ENCODE measurements at places on chromosomes 12 and 14.

- DNase-seq: no peak
Measured at GRCh38 chr14:32421781-32422180, 92.7 kb downstream of the AKAP6 start.

GRCh38 chr12:130456375-130457199, 118.9 kb downstream of the PIWIL1 start:
- DNase-seq: no peak

GRCh38 chr14:32252030-32252670, 49.1 kb upstream of the RNU6-8 start:
- DNase-seq: peak; percentile 86

DNA sequence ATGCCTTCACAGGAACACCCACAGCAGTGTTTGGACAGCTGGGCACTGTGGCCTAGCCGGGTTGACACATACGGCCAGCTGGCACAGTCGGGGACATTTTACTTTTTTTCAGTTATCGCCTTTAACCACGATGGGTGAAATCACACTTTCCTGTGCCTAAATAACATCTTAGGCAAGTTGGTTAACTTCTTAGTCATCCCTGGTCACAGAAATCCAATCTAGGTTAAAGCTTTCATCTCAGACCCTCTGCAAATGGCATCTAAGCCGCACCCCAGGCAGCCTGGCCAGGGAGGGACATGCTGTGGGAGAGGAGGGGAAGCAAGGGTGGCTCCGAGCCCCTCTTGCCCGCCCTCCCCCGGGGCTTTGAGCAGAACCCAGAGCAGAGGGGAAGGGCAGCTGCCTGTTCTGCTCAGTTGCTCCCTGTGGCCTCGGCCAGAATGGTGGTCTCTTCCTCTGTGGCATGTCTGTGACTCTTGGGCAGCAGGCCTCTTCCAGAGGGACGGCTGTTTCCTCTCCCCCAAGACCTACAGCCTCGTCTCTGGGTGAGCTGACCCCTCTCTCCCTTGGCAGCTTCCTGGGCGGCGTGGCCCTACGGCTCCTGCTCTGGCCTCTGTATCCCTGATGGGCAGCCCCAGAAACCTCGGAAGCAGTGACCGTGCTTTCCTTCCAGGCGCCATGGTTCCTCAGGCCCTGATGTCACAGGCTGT, 85.4 kb upstream of the DYNC1H1 start:
- no peak for DNase-seq

DNA sequence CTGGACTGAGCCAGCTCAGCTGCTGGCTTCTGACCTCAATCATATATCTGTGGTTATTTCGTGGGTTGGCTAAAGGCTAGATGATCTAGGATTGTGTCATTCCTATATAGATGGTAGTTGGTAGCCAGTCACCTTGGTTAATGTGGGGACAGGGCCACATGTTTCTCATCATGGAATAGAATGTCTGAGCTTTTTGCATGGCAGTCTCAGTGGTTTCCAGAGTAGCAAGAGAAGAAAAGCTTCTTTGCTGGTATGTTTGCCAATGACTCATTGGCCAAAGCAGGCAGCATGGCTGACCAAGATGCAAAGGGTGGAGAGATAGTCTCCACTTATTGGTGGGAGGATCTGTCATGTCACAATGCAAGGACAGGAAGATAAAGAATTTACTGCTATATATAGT, 746.4 kb upstream of the FLRT2 start:
- DNase-seq: no peak

GRCh38 chr12:4975574-4975973, 65.9 kb downstream of the KCNA1 start:
- DNase-seq: no peak

- DNase-seq: no peak
Measured at GRCh38 chr14:45028107-45028626, 55.7 kb upstream of the PRPF39 start.

DNA sequence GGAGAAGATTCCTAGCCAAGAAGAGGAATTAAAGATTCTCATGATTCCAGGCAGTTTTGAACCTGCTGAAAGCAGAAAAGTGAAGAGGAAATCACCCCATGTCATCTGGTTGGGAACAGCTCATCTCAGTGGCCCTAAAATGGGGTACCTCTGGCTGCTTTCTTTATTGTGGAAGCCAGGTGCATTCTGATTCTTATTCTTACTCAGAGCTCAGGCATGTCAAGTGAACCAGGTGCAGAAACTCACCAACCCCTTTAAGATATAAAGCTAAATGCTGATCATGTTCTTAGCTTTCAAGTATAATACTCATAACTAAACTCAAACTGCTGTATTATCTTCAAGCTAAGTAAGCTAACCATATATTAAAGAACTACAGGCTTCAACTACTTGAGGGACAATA, 253.9 kb upstream of the ARID2 start:
- DNase-seq: no peak

DNA sequence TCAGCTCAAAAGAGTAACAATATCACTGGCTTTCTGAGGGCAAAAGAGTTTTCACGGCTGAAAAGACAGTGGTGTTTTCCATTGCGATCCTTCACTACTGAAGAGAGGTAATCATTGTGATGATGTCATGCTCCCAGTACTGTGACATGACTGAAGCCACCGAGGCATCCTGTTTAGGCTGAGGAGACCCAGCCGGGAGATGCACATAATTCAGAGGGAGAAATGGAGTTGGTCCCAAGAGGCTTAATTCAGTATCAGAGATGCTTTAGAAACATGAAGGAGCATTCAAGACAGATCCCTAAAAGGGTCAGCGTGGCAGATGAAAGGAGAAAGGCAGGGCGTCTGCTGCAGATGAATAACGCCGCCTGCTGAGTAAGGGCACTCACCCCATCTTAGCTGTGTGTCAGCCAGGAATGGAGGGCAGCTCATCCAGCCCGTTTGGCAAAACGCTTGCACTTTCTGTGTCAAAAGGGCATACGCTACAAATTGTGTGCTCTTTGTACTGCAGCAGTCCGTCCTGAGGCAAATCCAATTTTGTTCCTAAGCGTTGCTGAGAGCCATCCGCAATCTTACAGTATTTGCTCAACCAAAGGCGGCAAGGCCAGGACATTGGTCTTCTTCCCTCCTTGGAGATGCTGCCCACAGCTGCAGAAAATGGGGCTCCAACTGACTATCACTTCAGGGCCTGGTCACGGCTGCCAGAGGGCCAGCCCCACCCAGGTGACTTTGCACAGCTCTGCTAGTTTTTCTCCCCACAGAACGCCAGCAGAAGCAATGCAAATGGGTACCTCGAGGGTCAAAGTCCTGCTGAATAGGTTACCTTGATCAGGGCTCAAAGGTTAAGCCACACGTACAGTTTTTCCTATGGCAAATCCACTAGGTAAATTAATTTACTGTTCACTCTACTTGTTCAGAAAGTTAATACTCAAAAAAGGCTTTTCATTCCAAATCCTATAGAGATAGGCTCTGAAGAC, 23.5 kb downstream of the CCDC92 start:
- peak; percentile 43 for DNase-seq

- DNase-seq: no peak
Measured at GRCh38 chr12:77349689-77350370, 284.5 kb upstream of the E2F7 start.

- DNase-seq: no peak
Measured at GRCh38 chr12:93593843-93594242, 21.4 kb downstream of the SOCS2 start.

- DNase-seq: no peak
Measured at GRCh38 chr14:21036751-21037150, 2.1 kb upstream of the RNASE13 start.

- no peak for DNase-seq
Measured at GRCh38 chr12:113474635-113475436, 3.2 kb upstream of the LHX5 start.

GRCh38 chr14:60721326-60722106, 2.6 kb downstream of the SIX4 start:
- no peak for DNase-seq

DNA sequence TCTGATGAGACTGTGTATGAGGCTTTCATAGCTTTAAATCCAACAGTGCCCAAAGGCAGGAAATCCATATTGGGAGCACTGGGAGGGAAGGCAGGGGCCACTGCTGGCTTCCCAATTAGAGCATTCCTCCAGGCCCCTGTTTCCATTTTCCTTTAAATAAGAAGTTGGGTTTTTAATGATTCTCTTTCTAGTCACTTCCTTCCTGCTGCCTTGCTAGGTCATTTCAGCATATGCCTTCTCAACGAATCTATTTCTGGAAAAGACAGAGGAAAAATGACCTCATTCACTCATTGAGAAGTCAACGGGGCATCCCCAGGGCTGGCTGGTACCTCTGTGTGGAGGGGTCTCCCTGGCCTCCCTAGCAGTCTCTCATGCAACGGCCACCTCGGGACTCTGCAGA, 43.5 kb downstream of the IGF1 start:
- no peak for DNase-seq

GRCh38 chr14:49594347-49595091, 4.2 kb upstream of the LRR1 start:
- DNase-seq: no peak

GRCh38 chr12:126419131-126419530, 1353.9 kb downstream of the AACS start:
- no peak for DNase-seq

DNA sequence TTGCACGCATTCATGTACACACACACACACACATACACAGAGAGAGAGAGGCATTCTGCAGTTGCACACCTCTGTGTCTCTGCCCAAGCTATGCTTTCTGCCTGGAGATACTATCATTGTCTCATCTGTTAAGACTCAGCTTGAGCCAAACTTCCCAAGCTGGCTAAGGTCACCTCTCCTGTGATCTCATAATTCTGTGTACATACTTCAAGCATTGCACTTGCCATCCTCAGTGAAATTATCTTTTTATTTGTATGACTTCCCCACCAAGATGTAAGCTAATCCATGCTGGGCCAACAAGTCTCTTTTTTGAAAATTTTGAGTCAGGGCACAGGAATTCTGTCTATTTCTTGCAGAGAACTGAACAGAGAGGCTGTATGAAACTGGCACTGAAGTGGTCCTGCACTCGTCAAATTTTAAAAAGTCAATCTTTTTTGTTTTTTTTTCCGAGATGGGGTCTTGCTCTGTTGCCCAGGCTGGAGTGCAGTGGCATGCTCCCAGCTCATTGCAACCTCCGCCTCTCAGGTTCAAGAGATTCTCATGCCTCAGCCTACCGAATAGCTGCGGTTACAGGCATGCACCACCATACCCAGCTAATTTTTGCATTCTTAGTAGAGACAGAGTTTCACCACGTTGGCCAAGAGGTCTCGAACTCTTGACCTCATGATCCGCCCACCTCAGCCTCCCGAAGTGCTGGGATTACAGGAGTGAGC, 44.3 kb downstream of the TMTC1 start:
- no peak for DNase-seq

DNA sequence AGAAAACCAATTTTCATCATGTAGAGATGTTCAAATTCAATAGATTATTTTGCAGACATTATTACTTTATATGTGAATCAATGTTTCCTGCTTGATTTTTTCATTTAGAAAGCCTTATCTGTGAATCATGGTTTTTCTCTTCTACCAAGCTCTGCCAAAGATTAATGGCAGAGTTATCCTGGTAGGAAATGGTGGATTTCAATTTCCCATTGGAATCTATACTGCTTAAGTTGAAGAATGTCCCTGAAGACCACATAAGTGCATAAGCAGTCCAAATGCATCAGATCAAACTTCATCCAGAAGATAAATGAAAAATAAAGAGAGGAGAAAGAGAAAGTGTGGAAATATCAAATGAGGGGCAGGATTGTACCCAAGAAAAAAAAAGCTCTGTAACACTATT, 5.0 kb downstream of the LUM start:
- DNase-seq: no peak

DNA sequence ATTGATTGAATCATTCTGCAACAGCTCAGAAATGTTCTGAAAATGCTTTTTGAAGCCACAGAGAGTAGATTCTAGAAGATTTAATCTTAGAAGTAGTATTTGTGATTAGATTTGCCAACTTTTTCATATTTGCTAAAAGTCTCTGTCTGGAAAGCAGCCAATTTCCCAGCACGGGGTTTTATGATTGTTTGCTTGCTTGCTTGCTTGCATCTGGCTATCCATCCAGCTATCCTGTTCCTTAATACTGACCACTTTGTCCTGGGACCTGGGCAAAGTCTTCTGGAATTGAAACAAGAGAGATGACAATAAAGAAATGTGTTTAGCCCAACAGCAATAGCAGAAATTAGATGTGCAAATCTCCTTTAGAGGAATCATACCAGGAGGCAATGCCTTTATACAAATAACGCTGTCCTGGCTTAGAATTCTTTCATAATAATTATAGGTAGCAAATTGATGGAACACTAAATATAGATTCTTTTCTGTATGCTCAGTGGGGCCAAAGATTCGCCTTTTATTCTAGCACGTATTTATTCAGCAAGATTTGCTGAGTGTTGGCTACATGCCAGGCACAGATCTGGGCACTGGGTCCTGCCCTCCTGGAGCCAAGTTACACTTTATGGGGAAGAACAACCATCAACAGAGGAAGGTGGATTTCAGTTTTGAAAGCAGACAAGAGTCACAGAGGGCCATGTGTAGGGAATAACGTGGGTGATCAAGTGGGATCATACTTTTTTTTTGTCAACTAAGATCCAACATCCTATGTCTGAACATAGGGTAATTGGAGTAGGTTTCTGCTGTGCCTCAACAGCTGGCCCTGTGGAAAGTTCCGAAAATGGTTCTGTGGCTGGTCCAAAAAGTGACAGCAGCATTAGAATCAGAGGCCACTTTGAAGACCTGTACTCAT, 25.3 kb downstream of the MYBPC1 start:
- DNase-seq: no peak

DNA sequence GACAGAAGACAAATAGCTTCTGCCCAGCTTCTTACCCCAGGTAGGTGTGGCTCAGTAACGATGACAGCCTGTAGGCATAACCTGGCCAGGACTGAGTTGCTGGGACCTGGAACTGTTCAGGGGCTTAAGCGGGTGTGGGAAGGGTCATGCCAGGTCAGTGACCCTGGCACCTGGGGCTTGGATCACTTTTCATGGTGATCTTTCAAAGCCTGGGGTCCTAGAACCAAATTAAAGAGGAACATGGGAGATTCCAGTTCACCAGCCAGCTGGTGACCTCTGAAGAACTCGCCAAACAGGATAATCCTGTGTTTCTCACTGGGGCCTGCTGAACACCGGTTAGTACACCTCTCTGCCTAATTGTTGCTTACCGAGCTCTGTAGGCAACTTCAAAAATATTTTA, 102.6 kb upstream of the LMNTD1 start:
- no peak for DNase-seq

GRCh38 chr14:65103150-65103760, 938 bp upstream of the MAX start:
- DNase-seq: no peak

GRCh38 chr12:57240066-57240921, 10.7 kb downstream of the STAC3 start:
- no peak for DNase-seq

GRCh38 chr12:50533971-50534370, 29.2 kb downstream of the DIP2B start:
- DNase-seq: no peak

- no peak for DNase-seq
Measured at GRCh38 chr14:22998329-22999012, 11.5 kb downstream of the C14orf93 start.

GRCh38 chr14:89428173-89428523, 11.1 kb upstream of the FOXN3 start:
- DNase-seq: no peak

GRCh38 chr12:119630223-119630780, 36.7 kb downstream of the TMEM233 start:
- DNase-seq: no peak

GRCh38 chr14:87149583-87150354, 843.2 kb downstream of the GALC start:
- DNase-seq: no peak

Data from globus pallidus (tissue), 1 donor.